Astrocyte (in vitro differentiated cells and primary cell): ENCODE measurements at places on chromosomes 1 and 21.

- no peak for DNase-seq
These were observed 71.0 kb downstream of the SLC45A1 start for GRCh38 chr1:8388732-8389562.

DNA sequence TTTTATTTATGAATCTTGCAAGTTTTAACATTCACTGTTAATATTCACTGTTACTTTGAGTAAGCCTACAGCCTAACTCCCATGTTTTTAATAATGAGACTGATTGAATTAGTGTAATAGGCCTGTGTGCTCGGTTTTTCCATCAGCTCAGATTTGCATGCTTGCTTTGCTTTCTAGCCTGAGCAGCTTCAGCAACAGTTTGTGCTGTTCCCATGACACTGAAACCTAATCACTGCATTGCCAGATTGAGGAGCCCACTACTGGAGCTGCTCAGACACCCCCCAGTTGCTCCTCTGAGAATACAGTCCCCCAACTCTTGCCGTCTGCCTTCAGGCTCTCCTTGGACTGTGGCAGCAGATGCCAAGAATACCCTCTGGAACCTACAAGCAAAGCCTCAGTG lies 695.4 kb downstream of the BRINP3 start:
- DNase-seq, result no peak

GRCh38 chr1:34013958-34014737 lies 150.3 kb downstream of the HMGB4 start:
- no peak for DNase-seq

GRCh38 chr1:112501810-112502641 lies 6.7 kb upstream of the WNT2B start:
- peak; percentile 41 for DNase-seq

DNA sequence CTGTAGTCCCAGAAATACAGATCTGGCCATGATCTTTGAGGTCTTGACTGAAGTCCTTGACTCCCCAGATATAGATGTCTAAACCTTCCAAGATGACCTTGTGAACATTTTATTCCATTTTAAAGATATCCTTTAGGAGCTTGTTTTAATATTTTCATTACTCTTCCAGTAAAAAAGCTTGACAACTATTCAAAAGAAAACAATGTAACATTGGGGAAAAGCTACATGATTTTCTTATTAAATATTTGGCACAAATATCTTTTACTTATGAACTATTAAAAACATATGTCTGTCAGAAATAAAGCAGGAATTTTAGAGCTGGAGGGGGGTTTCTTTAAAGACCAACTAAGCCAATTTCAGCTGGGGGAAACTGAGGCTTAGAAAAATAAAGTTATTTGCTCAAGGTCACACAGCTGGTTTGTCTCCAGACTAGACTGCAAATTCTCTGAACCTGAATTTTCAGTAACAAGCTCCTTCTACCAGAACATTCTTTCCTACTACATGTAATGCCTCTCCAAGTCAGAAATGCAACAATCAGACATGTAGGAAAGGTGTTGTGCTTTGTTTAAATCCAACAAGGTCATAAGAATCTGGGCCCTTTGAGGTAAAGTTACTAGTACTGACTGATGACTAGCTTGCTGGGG lies 67.0 kb upstream of the PTCH2 start:
- DNase-seq, result no peak

- no peak for DNase-seq
These were observed 367.8 kb upstream of the ZP4 start for GRCh38 chr1:238258510-238258909.
